ENCODE measurements at places on chromosomes 7 and 10. TPM values are rescaled to one million over a fixed set of nuclear protein-coding genes. Genes with fewer than 3 reads are reported as not detected.

DNA sequence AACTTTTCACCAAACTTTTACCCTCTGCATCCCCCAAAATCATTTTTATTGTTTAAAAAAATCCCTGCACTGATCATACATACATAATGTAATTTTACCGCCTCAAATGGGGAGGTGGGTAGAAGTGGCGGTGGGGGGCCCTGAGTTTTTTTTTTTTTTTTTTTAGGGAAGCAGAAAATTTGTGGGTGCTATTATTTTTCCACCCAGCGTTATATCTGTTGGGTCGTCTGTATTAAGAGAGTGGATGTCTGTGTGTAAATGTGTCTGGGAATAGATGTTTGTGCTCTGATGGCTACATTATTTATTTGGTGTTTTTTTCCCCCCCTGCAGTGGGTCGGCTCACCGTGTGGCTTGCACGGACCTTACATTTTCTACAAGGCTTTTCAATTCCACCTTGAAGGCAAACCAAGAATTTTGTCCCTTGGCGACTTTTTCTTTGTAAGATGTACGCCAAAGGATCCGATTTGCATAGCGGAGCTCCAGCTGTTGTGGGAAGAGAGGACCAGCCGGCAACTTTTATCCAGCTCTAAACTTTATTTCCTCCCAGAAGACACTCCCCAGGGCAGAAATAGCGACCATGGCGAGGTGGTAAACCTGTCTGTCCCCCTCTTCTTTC, 438 bp downstream of the ARID5B start:
- H3K27me3 ChIP-seq, result no peaks in the 10 kb centered on the region
- H3K4me1 ChIP-seq, result peaks cover 43% of the 10 kb centered on the region
- peak overlapping the region; percentile 97 for H3K27ac ChIP-seq
- H3K36me3 ChIP-seq, result peaks cover 8% of the 10 kb centered on the region

DNA sequence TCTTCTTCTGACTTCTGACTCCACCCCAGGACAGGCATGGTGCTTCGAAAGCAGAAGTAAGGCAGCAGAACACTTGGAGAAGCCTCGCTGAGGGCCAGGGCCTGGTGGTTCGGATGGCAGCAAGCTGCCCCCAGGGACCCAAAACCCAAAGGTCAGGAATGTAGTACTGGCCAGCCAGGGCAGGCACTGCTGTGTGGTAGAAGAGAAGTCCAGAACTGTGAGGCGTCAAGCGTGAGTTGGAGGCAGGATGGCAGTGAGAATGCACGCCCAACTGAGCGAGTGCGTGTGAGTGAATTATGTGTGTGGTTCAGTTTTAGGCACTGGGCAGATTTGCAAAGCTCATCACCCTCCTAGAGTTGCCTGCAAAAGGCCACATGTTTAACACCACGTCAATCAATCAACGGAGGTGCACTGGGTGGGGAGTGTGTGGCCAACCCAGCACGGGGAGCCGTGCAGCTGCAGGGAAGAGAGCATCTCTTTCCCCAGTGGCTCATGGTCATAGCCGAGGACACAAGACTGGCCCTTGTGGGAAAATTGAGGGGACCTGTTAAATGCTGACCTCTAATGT, 144.3 kb downstream of the KCNMA1 start:
- H3K4me3 ChIP-seq, result no peak overlapping the region
- no peak overlapping the region for H3K27ac ChIP-seq
- H3K4me1 ChIP-seq, result no peaks in the 10 kb centered on the region

- no peak overlapping the region for H3K27ac ChIP-seq
- H3K4me3 ChIP-seq, result no peak overlapping the region
- peaks cover 1% of the 10 kb centered on the region for H3K4me1 ChIP-seq
- no peaks in the 10 kb centered on the region for H3K27me3 ChIP-seq
- DNase-seq, result no peak
Observed at GRCh38 chr10:95664543-95664942, 8.0 kb upstream of the ALDH18A1 start.

GRCh38 chr7:1968397-1969111, 264.2 kb downstream of the MAD1L1 start:
- DNase-seq, result peak; percentile 10
- H3K27me3 ChIP-seq, result peaks cover 2% of the 10 kb centered on the region
- H3K4me1 ChIP-seq, result peaks cover 5% of the 10 kb centered on the region
- H3K4me3 ChIP-seq, result no peak overlapping the region
- H3K36me3 ChIP-seq, result peaks cover 26% of the 10 kb centered on the region

SLC13A1 gene
- not detected for total RNA-seq

Data from activated naive CD8-positive, alpha-beta T cell treated with anti-CD3 and anti-CD28 coated beads, Interleukin-2, amount 10 ng/mL, durations not matched to agents 7 days and 5 days (primary cell).